Heart left ventricle (tissue), 16 donors: ENCODE measurements at places on chromosomes 2 and 18.

- DNase-seq: peak; percentile 63
Measured at GRCh38 chr2:127094509-127095366, 12.2 kb downstream of the BIN1 start.

- no peak for DNase-seq
Measured at GRCh38 chr2:64317707-64318475, 136.1 kb upstream of the LGALSL start.

DNA sequence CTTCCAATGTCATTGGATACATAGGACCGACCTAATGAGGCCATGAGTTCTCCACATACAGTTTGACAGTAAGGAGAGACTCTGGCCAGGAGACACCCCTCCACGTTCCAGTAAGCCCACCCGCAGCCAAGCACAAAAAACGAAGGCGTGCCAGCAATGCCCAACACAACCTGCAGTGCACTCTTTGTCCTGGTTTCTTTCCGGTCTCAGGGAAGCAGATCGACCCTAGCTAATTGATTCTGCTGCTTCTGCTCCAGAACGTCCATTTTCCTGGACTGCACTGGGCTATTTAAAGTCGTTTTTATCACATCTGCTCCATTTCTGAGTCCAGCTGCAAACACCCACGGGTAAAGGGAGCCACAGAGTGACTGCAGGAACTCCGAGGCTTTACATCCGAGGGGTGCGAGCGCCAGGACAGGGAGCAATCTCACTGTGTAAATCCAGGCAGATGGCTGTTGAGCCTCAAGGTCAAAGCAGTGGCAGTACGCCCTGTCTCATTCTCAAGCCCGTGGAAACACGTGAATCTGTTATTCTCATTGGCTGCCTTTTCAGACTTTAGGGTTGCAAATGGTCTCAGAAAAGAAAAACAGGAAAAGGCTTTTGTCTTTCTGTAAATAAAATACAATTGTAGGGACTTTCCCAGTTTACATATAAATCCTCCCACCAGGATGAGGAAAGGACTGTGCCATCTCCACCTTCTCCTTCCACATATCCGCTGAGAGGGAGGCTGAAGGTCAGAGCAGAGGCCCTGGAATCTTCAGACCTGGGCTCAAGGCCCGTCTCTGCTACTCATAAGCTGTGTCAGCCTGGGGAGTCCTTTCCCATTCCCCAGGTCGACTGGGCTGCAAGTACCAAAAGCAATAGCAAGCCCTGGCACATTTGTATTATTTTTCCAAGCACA lies 40.7 kb downstream of the TMEM163 start:
- no peak for DNase-seq

- peak; percentile 85 for DNase-seq
Measured at GRCh38 chr2:73984922-73985307, 205 bp downstream of the TET3 start.

GRCh38 chr2:226354434-226354833 lies 445.2 kb downstream of the IRS1 start:
- DNase-seq: no peak

- DNase-seq: no peak
Measured at GRCh38 chr2:122883849-122884248, 1128.4 kb downstream of the TSN start.

DNA sequence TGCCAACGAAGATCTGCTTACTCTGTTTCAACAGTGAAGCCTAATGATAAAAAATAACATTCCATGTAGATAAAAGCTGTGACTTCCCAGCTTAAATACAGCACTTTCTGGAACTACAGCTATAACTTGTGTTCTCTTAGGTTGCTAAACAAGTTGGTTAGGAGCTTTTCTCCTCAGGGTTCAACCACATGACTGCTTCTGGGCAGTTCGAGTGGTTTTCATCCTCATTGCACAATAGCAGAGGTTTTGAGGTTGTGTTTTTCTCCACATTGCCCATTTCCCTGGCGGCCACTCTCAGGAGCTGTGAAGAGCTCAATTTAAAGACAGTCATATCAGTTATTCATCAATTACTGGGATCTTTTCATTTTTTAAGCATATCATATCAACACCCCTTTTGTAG lies 102.2 kb upstream of the CYP1B1 start:
- peak; percentile 34 for DNase-seq

DNA sequence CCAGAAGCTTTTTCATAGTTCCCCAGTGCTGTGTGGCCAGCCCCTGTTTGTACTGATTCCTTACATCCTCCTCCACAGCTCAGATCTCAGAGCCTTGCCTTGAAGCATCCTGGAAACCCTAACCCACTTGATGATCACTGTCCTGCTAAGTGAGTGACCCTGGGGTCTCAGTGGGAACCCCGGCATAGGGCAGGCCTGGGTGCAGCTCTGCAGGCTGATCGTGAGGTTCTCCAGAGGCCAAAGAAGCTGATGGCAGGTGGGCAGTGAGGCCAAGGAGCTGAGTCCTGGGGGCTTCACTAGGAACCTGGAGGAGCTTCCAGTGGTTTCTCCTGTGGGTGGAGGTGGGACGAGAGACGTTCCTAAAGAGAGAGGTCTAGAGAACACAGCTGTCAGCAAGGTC lies 47.4 kb upstream of the BIN1 start:
- no peak for DNase-seq

- DNase-seq: no peak
Measured at GRCh38 chr2:183505911-183506310, 381.7 kb downstream of the NUP35 start.
